SJSA1 (cell line): ENCODE measurements at places on chromosomes 12 and 14. TPM values are rescaled to one million over a fixed set of nuclear protein-coding genes. Genes with fewer than 3 reads are reported as not detected.

DNA sequence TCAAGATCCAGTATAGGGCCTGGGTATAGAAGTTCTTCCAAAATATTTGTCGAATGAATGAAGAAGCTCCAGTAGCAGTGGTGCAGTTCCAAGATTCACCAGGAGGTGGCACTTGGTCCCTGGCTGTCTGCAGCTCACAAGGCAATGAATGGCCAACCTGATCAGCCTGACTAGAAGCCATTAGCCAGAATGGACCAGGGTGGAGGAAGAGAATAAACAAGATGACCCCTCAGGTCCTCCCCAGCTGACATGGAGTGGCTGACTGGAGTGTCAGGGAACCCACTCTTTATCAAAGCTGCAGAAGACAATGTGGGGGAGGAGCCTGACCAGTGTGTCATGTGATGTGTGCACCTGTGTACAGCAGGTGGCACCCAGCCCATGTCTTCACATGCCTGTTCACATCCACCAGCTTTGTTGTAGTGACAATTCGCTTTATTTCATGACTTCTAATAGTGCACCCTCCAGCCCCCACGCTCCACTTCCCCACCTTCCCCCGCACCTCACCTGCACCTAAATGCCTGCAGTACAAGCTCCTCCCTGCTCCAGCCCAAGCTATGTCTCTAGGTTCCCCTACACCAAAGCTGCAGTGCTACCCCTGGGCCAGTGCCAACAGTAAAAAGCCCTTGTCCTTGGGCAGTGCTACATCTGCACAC, 3.0 kb downstream of the LTBP2 start:
- H3K4me1 ChIP-seq = peaks cover 29% of the 10 kb centered on the region
- H3K27ac ChIP-seq = no peak overlapping the region
- no peaks in the 10 kb centered on the region for H3K36me3 ChIP-seq
- peaks cover 7% of the 10 kb centered on the region for H3K27me3 ChIP-seq

- DNase-seq = no peak
- no peak overlapping the region for H3K27ac ChIP-seq
- H3K27me3 ChIP-seq = no peaks in the 10 kb centered on the region
- H3K36me3 ChIP-seq = no peaks in the 10 kb centered on the region
Observed at GRCh38 chr12:67966560-67966959, 22.7 kb upstream of the IFNG-AS1 start.

GRCh38 chr12:50746431-50746830, 17.5 kb upstream of the ATF1 start:
- no peaks in the 10 kb centered on the region for H3K27me3 ChIP-seq
- H3K4me3 ChIP-seq = no peak overlapping the region
- no peaks in the 10 kb centered on the region for H3K4me1 ChIP-seq
- H3K36me3 ChIP-seq = peaks cover 52% of the 10 kb centered on the region

DNA sequence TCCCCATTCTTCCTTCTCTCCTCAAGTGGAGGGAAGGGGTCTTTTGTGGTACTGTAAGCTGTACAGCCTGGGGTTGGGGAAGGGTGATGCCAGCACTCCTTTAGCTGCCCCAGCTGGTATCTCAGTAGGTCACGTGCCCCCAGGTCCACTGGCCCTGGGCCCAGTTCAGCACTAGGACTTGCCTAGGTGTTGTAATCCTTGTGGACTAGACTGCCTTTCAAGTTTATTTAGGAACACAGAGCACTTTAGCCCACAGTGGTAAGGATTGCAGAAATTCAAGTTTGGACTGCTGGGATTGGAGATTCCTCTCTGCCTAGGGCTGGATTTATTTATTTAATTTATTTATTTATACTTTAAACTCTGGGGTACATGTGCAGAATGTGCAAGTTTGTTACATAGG, 569.6 kb downstream of the AACS start:
- no peak overlapping the region for H3K4me3 ChIP-seq
- H3K4me1 ChIP-seq = no peaks in the 10 kb centered on the region
- no peaks in the 10 kb centered on the region for H3K27me3 ChIP-seq
- H3K36me3 ChIP-seq = no peaks in the 10 kb centered on the region
- no peak overlapping the region for H3K27ac ChIP-seq

DNA sequence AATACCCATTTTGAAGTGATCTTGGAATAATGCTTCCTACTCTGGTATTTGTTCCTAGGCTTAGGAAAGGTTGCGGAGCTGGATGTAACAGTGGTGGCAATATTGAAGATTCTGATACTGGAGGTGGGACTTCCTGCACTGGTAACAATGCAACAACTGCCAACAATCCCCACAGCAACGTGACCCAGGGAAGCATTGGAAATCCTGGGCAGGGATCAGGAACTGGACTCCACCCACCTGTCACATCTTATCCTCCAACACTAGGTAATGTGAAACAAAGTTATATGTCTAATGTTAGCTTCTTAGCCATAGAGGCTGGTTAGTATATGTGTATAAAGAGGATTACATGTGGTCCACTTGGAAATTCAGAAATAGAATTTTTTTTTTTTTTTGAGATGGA, 197.9 kb downstream of the PCNX1 start:
- H3K27me3 ChIP-seq = no peaks in the 10 kb centered on the region
- no peak overlapping the region for H3K4me3 ChIP-seq
- no peaks in the 10 kb centered on the region for H3K4me1 ChIP-seq
- peaks cover 31% of the 10 kb centered on the region for H3K36me3 ChIP-seq
- no peak overlapping the region for H3K27ac ChIP-seq
- DNase-seq = no peak

DNA sequence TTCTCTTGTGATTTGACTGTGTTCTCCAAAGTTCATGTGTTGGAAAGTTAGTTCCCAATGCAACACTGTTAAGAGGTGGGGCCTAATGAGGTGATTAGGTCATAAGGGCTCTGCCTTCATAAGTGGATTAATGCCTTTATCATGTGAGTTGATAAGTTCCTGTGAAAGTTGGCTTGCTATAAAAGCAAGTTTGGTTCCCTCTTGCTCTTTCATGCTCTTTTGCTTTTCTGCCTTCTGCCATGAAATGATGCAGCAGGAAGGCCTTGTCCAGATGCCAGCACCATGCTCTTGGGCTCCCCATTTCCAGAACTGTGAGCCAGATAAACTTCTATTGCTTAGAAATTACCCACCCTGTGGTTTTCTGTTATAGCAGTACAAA, 41.9 kb downstream of the SLC16A7 start:
- H3K4me1 ChIP-seq = no peaks in the 10 kb centered on the region
- H3K4me3 ChIP-seq = no peak overlapping the region
- H3K27me3 ChIP-seq = no peaks in the 10 kb centered on the region
- no peak for DNase-seq
- no peak overlapping the region for H3K27ac ChIP-seq
- no peaks in the 10 kb centered on the region for H3K36me3 ChIP-seq

DNA sequence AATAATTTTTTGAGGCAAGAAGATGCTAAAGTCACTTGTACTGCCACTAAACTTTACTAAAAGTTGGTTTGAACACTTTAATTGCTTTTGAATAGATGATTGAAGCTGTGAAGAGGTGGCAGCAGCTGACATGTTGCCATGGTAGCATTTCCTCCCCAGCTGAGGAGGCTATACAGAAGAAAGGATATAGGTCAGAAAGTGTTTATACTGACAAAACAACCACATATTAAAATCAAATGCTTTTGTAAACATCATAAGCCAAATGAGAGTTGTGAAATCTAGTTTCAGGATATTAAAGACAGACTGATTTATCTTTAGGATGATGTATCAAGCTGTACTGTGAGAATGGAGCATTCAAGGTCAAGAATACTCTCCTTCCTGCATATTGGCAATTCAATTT, 41.7 kb downstream of the TSPAN19 start:
- H3K4me1 ChIP-seq = no peaks in the 10 kb centered on the region
- H3K27me3 ChIP-seq = no peaks in the 10 kb centered on the region
- no peak overlapping the region for H3K27ac ChIP-seq
- no peak overlapping the region for H3K4me3 ChIP-seq
- DNase-seq = no peak

DNA sequence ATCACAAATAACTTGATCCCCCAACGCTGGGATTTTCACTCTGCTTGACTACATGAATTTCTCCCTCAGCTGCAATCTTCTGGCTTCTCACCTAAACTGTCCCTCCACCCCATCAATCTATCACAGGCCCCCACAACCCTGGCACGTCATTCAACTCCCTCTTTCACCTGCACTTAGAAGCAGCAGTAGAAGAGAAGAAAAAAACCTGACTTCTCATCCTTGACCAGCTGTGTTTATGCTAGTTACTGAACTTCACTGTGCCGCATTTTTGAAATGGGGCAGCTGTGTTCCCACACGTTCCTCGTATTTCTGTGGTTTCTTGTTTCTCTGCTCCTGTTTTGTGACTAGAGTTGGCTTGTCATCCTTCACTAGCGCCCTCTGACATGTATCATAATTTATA, 35.0 kb downstream of the ITPR2 start:
- H3K36me3 ChIP-seq = no peaks in the 10 kb centered on the region
- H3K27ac ChIP-seq = no peak overlapping the region
- no peak for DNase-seq
- H3K27me3 ChIP-seq = no peaks in the 10 kb centered on the region
- H3K4me1 ChIP-seq = no peaks in the 10 kb centered on the region
- no peak overlapping the region for H3K4me3 ChIP-seq

DNA sequence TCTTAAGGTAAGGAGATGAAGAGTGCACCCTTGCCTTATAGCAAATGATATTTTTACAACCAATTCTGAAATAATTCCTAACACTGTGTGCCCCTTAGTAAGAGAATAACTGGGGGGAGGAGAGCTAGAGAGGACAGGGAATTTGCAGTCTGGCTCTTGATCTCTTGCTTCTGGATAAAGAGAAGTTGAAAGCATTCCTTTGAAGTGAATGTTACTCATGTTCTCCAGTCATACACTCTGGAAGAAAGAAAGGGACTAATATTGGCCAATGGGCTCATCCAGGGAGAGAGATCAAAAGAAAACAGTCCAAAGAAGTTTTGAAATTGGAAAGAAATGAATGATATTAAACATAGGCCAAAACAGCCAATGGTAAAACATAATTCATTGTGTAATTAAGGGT, 25.3 kb downstream of the C12orf75 start:
- no peak overlapping the region for H3K4me3 ChIP-seq
- H3K27me3 ChIP-seq = no peaks in the 10 kb centered on the region
- peaks cover 29% of the 10 kb centered on the region for H3K4me1 ChIP-seq
- H3K27ac ChIP-seq = no peak overlapping the region
- peaks cover 13% of the 10 kb centered on the region for H3K36me3 ChIP-seq

DNA sequence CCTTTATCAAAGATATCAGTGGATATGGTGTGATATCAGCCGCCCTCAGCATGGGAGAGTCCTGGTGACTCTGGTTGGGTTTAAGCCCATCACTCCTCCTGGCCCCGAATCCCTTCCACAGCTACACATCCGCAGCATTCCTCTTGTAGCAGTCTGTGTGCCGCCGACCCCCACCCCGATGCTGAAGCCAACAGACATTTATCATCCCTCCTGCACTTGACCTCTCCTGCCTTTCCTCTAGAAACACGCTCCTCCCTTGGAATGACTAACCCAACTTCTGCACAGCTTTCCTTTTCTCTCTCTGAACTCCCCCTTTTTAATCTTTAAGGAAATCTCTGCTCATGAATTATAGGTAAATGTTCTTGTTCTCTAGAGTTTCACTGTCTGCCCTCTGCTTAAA, 250.9 kb upstream of the FOXN3 start:
- H3K27me3 ChIP-seq = no peaks in the 10 kb centered on the region
- H3K36me3 ChIP-seq = no peaks in the 10 kb centered on the region
- H3K27ac ChIP-seq = no peak overlapping the region
- H3K4me1 ChIP-seq = no peaks in the 10 kb centered on the region
- H3K4me3 ChIP-seq = no peak overlapping the region
- no peak for DNase-seq

DNA sequence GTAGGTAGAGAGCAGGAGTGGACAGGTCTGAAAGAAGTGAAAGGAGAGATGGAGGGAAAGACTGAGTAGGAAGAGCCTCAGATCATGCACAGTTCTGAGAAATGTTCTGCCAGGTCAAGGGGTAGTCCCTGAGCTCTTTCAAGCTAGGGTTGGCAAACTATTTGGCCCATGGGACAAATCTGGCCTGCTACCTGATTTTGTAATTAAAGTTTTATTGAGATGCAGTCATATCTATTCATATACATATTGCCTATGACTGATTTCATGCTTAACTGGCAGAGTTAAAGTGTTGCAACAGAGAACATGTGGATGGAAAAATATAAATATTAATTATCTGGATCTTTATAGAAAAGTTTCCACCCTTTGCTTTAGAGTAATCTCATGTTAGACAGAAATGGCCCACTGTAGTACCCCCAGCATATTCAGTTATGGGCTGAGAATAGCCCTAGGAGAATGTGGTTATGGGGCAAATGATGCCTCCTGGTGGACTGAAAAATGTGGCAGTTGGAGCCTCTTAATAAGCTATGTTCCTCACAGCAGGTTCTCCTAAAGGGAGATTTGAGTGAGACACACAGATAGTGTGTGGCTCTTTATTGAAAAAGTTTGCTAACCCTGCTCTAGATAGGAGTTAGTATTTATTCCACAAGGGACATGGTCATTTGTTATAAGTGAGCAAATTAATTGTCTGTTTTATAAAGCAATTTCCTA, 476.9 kb downstream of the LRIG3 start:
- H3K4me1 ChIP-seq = no peaks in the 10 kb centered on the region
- H3K27me3 ChIP-seq = no peaks in the 10 kb centered on the region
- H3K36me3 ChIP-seq = no peaks in the 10 kb centered on the region
- no peak overlapping the region for H3K4me3 ChIP-seq
- H3K27ac ChIP-seq = no peak overlapping the region
- DNase-seq = no peak

- peaks cover 46% of the 10 kb centered on the region for H3K4me1 ChIP-seq
- H3K36me3 ChIP-seq = no peaks in the 10 kb centered on the region
- H3K4me3 ChIP-seq = no peak overlapping the region
- H3K27ac ChIP-seq = no peak overlapping the region
- DNase-seq = peak; percentile 49
- H3K27me3 ChIP-seq = no peaks in the 10 kb centered on the region
Observed at GRCh38 chr12:52151837-52152783, 39.7 kb downstream of the KRT80 start.

- H3K4me1 ChIP-seq = peaks cover 6% of the 10 kb centered on the region; the same call in 1 of the 2 replicates
- H3K27me3 ChIP-seq = no peaks in the 10 kb centered on the region
- H3K27ac ChIP-seq = no peak overlapping the region
Observed at GRCh38 chr12:89682284-89682683, 26.4 kb downstream of the ATP2B1 start.

The FGF23 gene
- total RNA-seq = not detected in 2 replicates

The PTPRQ gene
- total RNA-seq = 0.47 and 1.1 TPM in 2 replicates

The SLC2A3 gene
- 9.9 and 13.7 TPM in 2 replicates for total RNA-seq

The RNF31 gene
- total RNA-seq = 40.3 and 135 TPM in 2 replicates

The KRT85 gene
- not detected in 2 replicates for total RNA-seq

The SOCS2 gene
- 19.2 and 34.7 TPM in 2 replicates for total RNA-seq
